ENCODE measurements at places on chromosomes 1 and 21.

GRCh38 chr21:37421306-37421705 lies 54.7 kb downstream of the DYRK1A start:
- DNase-seq: no peak

DNA sequence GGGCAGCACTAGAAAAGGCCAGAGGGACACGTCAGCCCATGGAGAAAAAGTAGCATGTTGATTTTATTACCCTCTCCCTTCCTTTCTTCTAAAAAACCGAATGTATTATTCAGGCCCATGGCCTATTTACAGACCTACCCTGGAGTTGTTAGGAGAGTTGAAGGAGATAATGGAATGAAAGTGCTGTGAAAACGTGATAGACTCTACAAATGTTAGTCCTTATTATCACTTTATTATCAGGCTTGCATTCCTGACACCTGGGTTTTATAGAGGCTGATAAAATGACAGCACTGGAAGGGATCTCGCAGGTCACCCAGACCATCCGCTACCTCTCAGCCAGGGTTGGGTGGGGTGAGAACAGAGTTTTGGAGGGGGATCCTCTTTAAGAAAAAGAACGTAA lies 60.6 kb upstream of the TLR5 start:
- DNase-seq: no peak

GRCh38 chr1:12549460-12550349 lies 68.3 kb downstream of the DHRS3 start:
- DNase-seq: no peak

DNA sequence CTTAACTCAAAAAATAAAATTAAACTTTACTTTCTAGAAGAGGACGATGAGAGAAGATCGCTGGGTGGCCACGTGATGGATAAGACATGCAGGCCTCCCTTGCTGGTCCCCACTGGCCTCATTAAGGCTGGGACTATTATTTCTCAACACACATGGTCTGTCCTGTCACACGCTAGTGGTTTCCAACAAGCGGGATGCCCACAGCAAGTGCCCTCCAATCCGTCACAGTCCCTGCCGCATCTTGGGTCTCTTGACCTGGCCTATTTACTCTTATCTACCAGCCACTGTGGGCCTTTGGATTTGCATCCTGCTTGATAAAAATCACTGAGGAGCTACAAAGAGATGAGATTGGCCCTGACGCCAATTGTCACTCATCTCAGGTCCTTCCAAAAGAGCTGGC lies 30.0 kb downstream of the CAPZB start:
- no peak for DNase-seq

- DNase-seq: no peak
These were observed 27.3 kb downstream of the TMEM200B start for GRCh38 chr1:29096231-29096886.

GRCh38 chr1:204400882-204401510 lies 10.6 kb downstream of the PPP1R15B start:
- no peak for DNase-seq

DNA sequence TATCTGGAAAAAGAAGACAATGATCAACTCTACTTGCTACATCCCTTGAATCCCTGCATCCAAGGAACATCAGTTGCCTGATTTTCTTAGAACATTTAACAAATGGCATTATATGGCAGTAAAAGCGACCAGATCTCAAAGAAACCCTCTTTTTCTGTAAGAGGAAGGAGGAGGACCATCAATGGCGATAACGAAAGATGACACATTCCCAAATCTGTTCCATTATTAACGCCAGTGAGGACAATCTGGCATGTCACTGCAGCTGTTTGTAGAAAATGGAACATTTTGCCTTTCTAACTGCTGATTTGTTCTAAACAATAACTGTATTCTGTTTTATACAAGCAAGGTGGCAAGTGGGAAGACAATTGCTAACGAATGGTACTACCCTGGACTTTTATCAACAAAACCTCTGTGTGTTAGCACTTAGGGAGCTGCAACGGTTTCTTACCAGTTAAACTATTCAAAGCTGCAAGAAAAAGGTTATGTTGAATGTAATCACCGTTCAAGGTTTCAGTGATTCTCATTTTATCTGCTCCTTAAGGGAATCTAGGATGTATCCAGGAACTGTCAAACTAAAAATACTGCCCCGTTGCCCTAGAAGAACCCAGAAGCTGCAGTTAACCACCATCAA lies 251.9 kb downstream of the SDCCAG8 start:
- no peak for DNase-seq

GRCh38 chr1:117641536-117641935 lies 35.7 kb downstream of the TENT5C start:
- no peak for DNase-seq
